ENCODE measurements at places on chromosomes 16 and 17.

GRCh38 chr17:79965806-79966205, 69.9 kb downstream of the TBC1D16 start:
- no peaks in the 10 kb centered on the region for H3K36me3 ChIP-seq
- H3K4me3 ChIP-seq = no peak overlapping the region
- no peaks in the 10 kb centered on the region for H3K4me1 ChIP-seq
- no peaks in the 10 kb centered on the region for H3K27me3 ChIP-seq
- H3K27ac ChIP-seq = no peak overlapping the region
- no peak for DNase-seq

GRCh38 chr17:49795372-49795771, 6.9 kb downstream of the KAT7 start:
- H3K4me3 ChIP-seq = no peak overlapping the region
- H3K27me3 ChIP-seq = no peaks in the 10 kb centered on the region
- H3K4me1 ChIP-seq = peaks cover 7% of the 10 kb centered on the region
- no peaks in the 10 kb centered on the region for H3K36me3 ChIP-seq

DNA sequence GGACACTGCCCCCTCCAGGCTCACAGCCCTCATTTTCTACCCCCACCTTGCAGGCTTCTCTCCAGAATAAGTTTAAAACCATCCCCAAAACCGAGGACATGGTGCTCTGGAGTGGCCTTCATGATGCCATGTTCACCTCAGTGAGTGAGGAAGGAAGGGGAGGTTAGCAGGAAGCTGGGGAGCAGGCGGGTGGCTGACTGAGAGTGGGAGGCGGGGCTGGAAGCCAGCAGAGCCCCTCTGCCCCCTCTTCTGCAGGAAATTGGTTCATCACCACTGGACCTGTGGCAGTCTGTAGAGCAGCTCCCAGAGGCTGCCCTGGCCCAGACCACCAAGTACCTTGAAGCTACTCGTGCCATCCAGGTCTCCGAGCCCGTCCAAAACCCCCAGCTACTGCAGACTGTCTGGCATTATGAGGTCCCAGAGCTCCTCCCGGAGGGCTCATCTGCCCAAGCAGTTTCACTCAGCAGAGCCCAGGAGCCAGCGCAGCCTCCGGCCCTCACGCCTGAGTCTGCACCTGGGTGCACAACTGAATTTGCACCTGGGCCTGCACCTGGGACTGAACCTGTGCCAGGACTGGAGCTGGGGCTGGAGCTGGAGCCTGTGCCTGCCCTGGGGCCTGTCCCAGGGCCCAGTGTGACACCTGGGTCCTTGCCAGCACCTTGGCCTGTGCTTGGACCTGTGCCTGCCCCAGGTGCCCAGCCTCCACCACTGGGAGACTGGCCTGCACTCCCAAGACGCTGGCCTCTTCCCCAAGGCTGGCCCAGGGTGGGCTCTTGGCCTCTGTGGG, 19.0 kb downstream of the C16orf96 start:
- no peaks in the 10 kb centered on the region for H3K36me3 ChIP-seq
- H3K4me3 ChIP-seq = no peak overlapping the region
- H3K27ac ChIP-seq = no peak overlapping the region
- no peaks in the 10 kb centered on the region for H3K27me3 ChIP-seq
- DNase-seq = no peak
- H3K4me1 ChIP-seq = no peaks in the 10 kb centered on the region

DNA sequence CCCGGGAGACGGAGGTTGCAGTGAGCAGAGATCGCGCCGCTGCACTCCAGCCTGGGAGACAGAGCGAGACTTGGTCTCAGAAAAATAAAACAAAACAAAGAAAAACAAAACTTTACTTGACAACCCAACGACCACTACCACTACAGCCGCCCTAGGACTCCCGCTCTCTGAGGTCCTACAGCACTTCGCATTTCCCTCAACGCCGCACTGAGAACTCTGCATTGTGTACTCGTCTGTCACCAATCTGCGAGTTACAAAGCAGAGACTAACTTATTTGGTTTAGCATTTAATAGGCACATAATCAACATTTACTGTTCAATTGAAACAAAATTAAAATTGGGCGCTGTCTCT, 479 bp upstream of the ZNF207 start:
- no peaks in the 10 kb centered on the region for H3K27me3 ChIP-seq
- DNase-seq = peak; percentile 27
- H3K4me1 ChIP-seq = peaks cover 35% of the 10 kb centered on the region
- H3K4me3 ChIP-seq = peak overlapping the region; percentile 26
- peak overlapping the region; percentile 97 for H3K27ac ChIP-seq
- no peaks in the 10 kb centered on the region for H3K36me3 ChIP-seq

DNA sequence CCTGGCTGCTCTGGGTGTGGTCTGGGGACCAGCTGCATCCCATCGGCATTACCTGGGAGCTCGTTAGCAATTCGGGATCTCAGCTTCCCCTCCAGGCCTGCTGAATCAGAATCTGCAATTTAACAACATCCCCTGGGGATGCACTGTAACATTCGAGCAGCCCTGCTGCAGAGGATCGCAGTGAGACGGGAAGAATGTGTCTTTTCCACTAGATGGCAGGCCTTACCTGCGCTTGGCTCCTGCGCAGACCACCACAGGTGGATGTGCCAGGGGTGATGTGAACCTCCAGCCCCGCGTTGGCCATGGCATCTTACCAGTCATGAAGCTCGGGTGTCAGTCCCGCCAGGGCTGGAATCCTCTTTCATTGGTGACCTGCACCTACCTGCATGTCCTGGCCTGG, 209.9 kb downstream of the PRKCB start:
- DNase-seq = no peak
- H3K27me3 ChIP-seq = no peaks in the 10 kb centered on the region
- no peak overlapping the region for H3K4me3 ChIP-seq
- H3K36me3 ChIP-seq = no peaks in the 10 kb centered on the region

- no peaks in the 10 kb centered on the region for H3K4me1 ChIP-seq
- H3K27me3 ChIP-seq = peaks cover 11% of the 10 kb centered on the region
- no peak overlapping the region for H3K27ac ChIP-seq
- no peak for DNase-seq
- H3K4me3 ChIP-seq = no peak overlapping the region
These were observed 53.9 kb upstream of the CCL2 start for GRCh38 chr17:34201225-34201624.

DNA sequence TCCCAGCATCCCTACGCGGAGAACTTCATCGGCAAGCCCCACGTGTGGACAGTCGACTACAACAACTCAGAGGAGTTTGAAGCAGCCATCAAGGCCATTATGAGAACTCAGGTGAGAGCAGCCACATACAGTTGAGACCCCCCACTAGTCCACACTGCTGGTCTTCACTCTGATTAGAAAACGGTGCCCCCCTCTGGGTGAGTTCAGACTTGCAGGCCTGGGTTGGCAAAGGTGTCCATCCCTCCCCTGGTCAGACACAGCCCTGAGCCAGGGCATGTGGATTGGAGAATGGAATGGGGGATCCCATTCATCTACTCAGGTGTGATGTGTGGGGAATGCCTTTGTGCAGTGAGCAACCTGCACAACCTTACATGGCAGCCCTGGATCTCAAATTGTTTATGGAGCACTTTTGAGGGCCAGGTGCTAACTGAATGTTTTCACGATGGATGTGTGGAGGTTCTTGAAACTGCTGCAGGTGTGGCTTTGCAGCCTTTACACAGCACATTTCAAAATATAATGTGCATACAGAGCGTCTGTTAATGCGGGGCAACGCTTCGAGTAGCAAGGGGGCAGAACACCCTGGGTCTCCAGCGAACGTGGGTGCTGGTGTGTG, 72.6 kb downstream of the MGAT5B start:
- H3K36me3 ChIP-seq = no peaks in the 10 kb centered on the region
- H3K4me3 ChIP-seq = no peak overlapping the region
- H3K27me3 ChIP-seq = peaks cover 12% of the 10 kb centered on the region
- no peak for DNase-seq
- H3K4me1 ChIP-seq = no peaks in the 10 kb centered on the region

DNA sequence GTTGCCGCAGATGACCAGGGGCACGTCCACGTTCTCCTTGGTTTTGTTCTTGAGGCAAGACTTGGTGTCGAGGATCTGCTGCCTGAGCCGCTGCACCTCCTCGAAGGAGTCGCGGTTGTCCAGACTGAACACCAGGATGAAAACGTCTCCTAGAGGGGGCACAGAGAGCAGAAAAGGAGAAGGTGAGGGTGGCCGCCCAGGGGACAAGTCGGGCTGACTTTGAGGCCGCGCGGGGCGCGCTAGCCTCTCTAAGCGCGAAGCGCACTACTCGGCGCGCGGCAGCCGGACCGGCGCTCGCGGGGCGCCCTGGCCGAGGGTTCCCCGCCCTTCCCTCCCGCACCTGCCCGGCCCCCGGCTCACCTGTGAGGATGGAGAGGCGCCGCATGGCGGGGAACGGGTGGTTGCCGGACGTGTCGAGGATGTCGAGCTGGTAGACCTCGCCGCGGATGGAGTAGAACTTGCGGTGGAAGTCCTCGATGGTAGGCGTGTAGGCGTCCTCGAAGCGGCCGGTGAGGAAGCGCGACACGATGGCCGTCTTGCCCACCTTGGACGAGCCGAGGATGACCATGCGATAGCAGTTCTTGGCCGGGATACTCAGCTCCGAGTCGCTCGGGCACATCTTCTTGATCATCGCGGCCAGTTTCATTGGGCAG, 533 bp downstream of the RASD1 start:
- DNase-seq = peak; percentile 33
- H3K27me3 ChIP-seq = peaks cover 7% of the 10 kb centered on the region
- peak overlapping the region; percentile 61 for H3K4me3 ChIP-seq

- H3K4me3 ChIP-seq = no peak overlapping the region
- no peak overlapping the region for H3K27ac ChIP-seq
- no peaks in the 10 kb centered on the region for H3K4me1 ChIP-seq
- no peaks in the 10 kb centered on the region for H3K36me3 ChIP-seq
These were observed 174.3 kb upstream of the NLRP1 start for GRCh38 chr17:5758651-5759050.

- no peak overlapping the region for H3K4me3 ChIP-seq
- H3K36me3 ChIP-seq = no peaks in the 10 kb centered on the region
- no peaks in the 10 kb centered on the region for H3K4me1 ChIP-seq
- no peak overlapping the region for H3K27ac ChIP-seq
These were observed 520.0 kb upstream of the CDH11 start for GRCh38 chr16:65641762-65642289.

DNA sequence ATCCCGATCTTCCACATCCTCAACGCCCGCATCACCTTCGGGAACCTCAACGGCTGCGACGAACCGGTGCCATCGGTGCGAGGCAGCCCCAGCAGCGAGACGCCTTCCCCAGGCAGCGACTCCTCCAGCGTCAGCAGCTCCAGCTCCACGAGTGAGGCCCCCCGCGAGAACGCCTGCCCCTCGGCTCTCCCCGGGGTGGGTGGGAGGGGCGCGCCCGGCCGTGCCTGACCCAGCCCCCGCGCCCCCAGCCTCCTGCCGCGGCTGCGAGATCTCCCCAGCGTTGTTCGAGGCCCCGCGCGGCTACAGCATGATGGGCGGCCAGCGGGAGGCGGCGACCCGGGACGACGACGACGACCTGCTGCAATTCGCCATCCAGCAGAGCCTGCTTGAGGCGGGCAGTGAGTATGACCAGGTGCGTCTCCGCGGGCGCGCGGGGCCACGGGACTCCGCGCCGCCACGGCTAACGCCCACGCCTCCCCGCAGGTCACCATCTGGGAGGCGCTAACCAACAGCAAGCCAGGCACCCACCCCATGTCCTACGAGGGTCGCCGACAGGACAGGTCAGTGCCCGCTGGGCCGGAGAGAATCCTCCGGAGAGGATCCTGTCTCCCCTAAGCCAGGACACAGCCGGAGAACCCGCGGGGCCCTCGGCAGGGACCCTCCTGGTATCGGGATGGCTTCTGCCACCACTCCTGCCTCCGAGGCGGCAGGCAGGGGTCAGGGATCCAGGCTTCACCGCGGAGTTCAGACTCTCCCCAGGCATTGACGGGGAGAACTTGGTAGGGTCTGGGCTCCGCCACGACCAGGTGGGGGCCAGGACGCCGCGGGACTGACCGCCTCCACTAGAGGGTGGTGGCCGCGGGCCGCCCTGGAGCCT, 10.1 kb downstream of the CORO6 start:
- DNase-seq = no peak
- peaks cover 36% of the 10 kb centered on the region for H3K4me1 ChIP-seq
- no peaks in the 10 kb centered on the region for H3K36me3 ChIP-seq
- no peak overlapping the region for H3K27ac ChIP-seq
- peaks cover 18% of the 10 kb centered on the region for H3K27me3 ChIP-seq

GRCh38 chr17:36901506-36901905, 35.8 kb upstream of the LHX1 start:
- H3K4me1 ChIP-seq = no peaks in the 10 kb centered on the region
- no peak for DNase-seq
- H3K27me3 ChIP-seq = peaks cover 11% of the 10 kb centered on the region
- H3K4me3 ChIP-seq = no peak overlapping the region

DNA sequence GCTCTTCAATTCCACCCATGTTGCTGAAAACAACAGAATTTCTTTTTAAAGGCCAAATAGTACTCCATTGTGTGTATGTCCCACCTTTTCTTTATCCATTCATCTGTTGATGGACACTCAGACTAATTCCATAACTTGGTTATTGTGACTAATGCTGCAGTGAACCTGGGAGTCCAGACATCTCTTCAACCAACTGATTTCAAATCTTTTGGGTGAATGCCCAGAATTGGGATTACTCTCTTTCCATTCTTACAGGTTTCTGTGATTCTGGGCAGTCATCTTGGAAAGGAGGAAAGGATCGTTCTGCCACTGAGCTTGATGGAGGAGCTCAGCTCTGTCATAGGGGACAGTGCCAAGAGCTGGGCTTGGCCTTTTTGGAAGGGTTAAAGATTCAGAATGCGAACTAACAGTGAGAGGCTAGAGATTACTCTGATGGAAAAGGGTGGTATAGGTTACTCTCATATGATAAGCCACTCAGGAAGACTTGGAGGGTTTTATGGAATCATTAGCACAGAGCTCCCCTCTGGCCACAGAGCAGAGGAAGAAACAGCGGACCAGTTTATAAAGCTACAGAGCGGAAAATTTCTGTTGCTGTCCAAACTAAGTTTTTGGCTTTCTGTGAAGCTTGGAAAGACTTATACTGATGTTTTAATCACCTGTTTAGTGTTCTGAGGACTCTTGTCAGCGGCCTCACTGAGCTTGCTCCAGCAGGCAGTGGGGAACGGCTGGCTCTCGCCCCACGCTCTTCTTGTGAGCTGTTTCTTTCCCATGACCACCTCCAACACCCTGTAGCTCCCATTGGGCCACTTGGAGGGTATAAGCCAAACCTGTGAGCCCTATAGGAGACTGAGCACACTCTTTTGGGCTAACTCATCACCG, 48.3 kb downstream of the HIC1 start:
- H3K36me3 ChIP-seq = no peaks in the 10 kb centered on the region
- H3K27me3 ChIP-seq = no peaks in the 10 kb centered on the region
- H3K4me1 ChIP-seq = peaks cover 29% of the 10 kb centered on the region
- DNase-seq = no peak

- no peaks in the 10 kb centered on the region for H3K4me1 ChIP-seq
- H3K4me3 ChIP-seq = no peak overlapping the region
- no peaks in the 10 kb centered on the region for H3K36me3 ChIP-seq
These were observed 61.0 kb upstream of the RBBP6 start for GRCh38 chr16:24478401-24478800.

DNA sequence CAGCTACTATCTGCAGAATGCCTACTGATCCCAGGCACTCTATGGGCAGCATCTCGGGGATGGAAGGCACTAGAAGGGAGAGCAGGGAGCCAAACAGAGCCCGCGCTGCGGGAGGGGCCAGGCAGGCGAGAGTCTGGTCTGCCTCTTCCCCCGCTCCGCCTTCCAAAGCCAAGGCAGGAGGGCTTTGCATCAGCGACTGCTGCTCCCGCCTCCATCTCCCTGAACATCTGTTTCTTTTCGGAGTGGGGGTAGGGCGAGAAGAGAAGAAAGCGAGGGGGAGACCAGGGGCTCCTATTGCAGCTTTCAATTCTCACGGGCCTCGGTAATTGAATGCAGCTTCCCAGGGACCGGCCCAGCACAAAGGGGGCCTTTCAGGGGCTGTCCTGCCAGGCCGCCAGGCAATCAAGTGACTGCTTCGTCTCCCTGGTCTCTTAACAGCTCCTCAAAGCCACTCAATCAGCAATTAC, 31.4 kb upstream of the CDC42EP4 start:
- H3K27me3 ChIP-seq = no peaks in the 10 kb centered on the region
- no peaks in the 10 kb centered on the region for H3K36me3 ChIP-seq
- peaks cover 23% of the 10 kb centered on the region for H3K4me1 ChIP-seq
- peak overlapping the region; percentile 83 for H3K27ac ChIP-seq
- H3K4me3 ChIP-seq = no peak overlapping the region

Data from transverse colon (tissue), 4 donors.